ENCODE measurements at places on chromosomes 1 and 21.
A peak's percentile ranks its signal among the peaks of the same experiment; 100 is the strongest.

DNA sequence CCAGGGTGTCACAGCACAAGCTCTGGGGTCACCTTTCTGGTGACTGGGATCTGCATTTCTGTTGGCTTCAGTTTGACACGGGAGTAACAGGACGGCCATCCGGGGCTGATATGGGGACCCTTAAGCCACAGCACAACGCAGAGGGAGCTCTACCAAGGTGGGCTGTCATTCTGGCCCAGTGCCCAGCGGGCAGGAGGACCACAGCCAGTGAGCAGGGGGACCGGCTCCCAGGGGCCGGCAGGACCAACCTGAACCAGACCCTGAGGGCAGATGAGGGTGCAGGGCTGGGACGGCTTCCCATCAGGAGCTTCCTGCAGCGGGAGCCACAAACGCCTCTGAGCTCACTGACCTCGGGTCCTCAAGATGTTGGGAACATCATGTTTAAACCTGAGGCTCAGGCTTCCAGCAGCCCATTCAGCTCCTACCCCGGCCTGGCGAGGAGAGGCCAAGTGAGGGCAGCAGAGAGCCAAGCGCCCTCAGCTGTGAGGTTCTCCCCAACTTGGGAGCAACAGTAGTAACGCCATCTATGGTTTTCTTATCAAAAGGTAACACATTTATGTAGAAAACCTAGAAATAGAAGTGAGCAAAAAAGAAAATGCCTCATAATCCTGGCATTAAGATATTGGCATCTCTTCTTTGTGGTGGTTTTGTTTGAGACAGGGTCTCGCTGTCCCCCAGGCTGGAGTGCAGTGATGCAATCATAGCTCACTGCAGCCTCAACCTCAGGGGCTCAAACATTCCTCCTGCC lies 26.8 kb downstream of the TMEM201 start:
- DNase-seq: peak; percentile 82

- DNase-seq: no peak
These were observed 14.7 kb downstream of the CAMK1G start for GRCh38 chr1:209598227-209598626.

GRCh38 chr1:226881515-226882185 lies 11.2 kb downstream of the PSEN2 start:
- DNase-seq: no peak

- DNase-seq: no peak
These were observed 833.0 kb upstream of the ADAMTS5 start for GRCh38 chr21:27799861-27800260.

- DNase-seq: no peak
These were observed 12.4 kb downstream of the IBA57 start for GRCh38 chr1:228177721-228178710.

- DNase-seq: no peak
These were observed 99.8 kb downstream of the KIF14 start for GRCh38 chr1:200520735-200521134.

GRCh38 chr21:38814126-38815059 lies 8.7 kb downstream of the ETS2 start:
- no peak for DNase-seq

DNA sequence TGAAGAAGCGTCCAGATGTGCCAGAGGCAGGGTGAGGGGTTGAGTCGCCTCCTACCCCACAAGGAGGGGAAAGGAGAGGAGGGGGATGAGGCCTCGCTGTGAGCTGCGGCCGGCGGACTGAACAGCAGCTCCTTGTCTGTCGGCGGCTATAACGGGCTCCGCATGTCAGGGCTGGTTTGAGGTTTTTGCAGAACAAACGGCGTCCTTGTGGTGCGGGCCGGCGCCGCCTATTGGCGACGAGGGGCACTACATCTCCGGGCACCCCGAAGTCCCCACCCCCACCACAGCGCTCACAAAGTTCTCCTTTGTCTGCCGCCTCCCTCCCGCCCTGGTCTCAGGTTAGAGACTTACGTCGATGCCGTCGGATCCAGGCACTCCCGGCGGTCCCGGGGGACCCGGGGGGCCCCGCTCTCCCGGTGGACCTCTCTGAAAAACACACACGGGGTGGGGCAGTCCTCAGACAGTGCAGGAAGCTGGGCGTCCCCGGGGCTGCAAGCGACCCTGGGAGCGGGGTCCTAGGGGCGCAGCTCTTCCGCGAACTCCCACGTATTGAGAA lies 1.8 kb downstream of the COL9A2 start:
- peak; percentile 93 for DNase-seq

DNA sequence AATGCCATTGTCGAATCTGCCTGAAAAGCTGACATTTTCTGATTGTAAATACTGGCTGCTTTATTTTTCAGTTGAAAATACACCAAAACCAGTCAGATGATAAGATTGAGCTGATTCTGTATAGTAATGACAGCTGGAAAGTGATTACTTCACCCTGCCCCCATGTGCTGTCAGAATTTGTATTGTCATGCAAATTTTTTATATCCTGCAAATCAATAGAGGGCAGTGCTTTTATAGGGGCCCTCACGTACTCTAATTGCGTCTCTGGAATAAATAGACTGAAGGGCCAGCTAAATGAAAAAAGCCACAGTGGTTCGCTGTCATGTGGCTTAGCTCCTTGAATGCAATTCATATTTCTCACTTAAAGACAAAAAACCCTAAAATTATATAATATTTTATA lies 208.6 kb downstream of the LHX8 start:
- DNase-seq: no peak

Measured in NAMALWA (cell line).